ENCODE measurements at places on chromosomes 12 and 14. TPM values are rescaled to one million over a fixed set of nuclear protein-coding genes. Genes with fewer than 3 reads are reported as not detected.

- no peak for DNase-seq
Observed at GRCh38 chr12:2391740-2392331, 339.0 kb downstream of the CACNA1C start.

DNA sequence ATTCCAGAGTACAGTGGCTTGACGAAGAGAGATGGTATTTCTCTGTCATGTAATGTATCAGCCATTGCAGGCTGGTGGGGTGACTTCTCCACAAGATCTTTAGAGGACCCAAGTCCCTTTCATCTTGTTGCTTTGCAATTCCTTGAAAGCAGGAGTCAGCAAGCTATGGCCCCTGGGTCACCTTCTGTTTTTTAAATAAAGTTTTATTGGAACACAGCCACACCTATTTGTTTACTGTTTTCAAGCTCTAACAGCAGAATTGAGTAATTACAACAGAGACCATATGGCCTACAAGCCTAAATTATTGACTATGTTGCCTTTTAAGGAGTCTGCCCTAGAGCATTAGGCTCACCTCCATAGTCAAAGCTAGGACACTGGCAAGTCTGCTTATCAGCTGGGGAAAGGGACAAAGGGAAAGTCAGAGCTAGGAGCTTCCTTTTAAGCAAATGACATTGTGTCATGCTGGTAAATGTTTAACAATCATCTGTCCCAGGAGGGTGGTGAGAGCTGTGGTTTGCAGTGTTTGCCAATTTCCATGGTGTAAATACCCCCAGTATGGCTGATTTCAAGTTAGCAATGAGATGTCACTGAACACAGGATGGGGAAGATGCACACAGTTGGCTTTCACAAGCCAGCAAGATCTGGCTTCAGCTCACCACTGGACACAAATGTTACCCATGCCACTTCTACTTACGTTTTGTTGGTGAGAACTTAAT lies 87.7 kb upstream of the PWP1 start:
- no peak for DNase-seq

DNA sequence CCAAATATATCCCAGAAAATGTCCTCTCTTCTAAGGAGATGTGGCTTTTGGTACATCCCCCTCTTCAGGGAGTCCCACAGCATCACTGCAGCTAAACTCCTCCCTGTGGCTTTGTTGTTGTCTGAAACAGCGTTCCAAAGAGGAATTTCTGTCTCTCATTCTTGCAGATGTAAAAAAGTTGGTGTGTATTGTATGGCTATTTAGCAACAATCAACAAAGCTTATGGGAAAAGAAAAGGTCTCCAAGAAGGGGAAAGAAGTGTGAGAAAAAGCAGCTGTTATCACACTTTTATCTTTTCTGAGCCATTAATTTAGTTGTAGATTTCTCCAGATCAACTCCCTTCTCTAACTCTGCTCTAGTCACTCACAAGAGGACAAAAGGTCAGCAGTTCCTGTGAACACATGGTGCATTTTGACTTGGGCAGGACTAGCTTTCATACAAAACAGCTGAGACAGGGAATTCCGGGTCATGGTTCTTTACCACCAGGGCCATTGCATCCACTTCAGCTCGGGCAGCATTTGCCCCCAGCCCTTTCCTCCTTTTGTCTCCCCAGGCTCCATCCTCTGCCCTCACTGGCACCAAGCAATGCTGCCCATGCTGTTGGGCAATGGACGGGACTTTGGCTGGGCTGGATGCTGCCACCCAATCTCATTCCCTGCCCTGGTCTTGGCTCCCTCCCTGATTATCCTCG lies 184.7 kb downstream of the TMX1 start:
- DNase-seq: no peak

- DNase-seq: no peak
Observed at GRCh38 chr14:76901171-76902055, 75.2 kb downstream of the LRRC74A start.

- no peak for DNase-seq
Observed at GRCh38 chr12:11825278-11825677, 175.8 kb downstream of the ETV6 start.

GRCh38 chr12:103462675-103463074 lies 33.1 kb downstream of the C12orf42 start:
- no peak for DNase-seq

Gene GPD1
- 1.7 TPM for total RNA-seq

Gene TAS2R10
- 1.2 TPM for total RNA-seq
